Thoracic aorta (tissue), 2 donors: ENCODE measurements at places on chromosomes 12 and 14.

DNA sequence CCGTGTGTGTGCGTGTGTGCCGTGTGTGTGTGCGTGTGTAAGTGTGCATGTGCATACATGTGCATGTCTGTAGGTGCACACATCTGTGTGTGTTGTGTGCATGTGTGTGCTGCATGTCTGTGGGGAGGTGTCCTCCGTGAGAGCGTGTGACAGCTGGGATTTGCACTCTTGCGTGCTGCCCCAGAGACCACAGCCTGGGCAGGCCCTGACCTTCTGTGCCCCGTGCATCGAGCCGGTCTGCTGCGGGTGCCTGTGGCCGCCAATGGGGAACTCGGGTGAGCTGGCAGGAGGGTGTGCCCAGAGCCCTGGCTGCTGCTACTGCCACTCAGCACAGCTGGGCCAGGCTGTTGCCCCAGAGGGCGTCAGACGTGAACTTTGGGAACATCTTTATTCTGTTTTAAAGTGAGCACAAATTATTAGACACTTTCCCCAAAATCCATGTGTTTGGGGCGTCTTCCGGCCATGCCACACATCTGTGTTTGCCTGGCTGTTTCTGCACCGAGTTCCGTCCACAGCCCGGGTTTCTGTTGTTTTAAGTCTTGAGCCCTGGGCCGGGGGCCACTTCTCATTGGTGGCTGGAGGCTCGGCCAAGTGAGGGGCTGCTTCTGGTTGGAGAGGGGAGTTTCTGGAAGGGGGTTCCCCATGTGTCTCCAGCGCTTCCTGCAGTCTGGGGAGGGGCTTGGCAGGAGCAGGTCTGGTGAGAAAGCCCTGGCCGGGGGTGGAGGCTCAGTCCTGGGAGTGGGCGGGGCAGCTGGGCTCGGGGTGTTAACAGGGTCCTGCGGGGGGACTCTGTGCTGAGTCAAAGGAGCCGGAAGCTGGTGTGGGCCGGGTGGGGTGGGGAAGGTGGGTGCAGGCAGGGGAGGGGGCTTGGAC is 7.6 kb downstream of the CEP170B start:
- no peak for DNase-seq

DNA sequence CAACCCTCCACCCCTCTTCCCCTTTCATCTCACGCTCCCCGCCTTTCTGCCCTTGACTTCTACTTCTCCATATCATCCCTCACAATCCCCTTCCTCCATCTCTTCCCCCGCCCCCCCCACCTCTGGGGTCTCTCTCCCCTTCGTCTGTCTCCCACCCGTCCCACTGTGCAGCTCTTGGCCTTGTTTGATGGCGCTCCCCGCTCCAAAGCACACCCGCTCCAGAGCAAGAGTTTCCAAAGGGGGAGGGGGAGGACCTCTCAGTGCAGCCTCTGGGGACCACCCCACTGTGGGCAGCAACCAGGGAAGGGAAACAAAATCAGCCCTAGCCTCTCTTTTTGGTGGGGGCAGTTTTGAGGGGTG is 774 bp downstream of the CHGA start:
- DNase-seq: no peak

- DNase-seq: no peak
Measured at GRCh38 chr14:98069712-98070171, 1202.3 kb downstream of the BCL11B start.

- no peak for DNase-seq
Measured at GRCh38 chr12:107661830-107662229, 23.8 kb upstream of the PWP1 start.

DNA sequence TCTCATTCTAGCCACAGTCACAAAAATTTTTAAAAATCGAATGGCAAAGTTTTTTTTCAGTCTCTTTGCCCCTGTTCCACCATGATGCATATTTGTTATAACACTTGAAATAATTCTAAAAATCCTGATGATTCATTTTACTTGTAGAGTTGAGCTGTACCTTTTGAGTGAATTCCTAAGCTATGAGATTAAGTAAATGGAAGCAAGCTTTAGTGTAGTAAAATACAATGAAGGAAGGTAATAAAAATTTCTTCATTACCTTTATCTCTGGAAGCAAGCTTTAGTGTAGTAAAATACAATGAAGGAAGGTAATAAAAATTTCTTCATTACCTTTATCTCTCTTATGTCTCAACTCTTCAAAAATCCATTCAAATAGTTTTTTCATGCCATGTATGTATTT is 46.1 kb downstream of the TMTC3 start:
- DNase-seq: no peak

GRCh38 chr14:103085106-103086091 is 1.4 kb downstream of the LBHD2 start:
- no peak for DNase-seq

DNA sequence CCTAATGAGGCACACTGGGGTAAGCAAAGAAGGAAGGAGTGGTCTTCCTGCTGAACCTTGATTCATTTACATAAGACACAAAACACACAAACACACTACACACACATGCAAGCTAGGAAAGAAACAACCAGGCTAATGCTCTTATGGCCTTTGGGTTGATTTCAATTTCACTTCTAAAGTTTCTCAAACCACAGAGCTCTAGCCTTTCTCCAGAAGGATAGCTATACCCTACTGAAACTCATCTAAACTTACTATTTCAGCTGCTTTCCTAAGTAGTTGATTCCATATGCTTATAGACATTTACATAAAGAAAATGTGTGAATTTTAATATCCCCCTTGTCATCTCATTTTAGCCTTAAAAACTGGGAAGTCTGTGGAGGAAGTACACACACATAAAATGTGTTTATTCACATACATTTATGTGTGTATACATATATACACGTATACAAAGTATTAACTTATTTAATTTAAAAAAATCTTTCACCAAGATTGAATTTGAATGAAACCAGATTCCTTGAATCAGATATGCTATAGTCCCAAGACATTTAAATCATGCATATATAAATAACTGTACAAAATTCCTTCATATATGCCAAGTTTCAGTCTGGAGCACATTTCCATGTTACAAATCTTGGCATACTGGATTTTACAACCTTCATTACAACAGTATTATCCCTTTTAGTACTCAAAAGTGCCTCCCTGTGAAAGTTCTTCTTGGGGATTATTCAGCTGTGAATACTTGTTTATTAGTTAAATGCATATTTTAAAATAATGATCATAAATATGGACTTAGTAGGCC is 231.8 kb upstream of the NPAS3 start:
- DNase-seq: no peak

DNA sequence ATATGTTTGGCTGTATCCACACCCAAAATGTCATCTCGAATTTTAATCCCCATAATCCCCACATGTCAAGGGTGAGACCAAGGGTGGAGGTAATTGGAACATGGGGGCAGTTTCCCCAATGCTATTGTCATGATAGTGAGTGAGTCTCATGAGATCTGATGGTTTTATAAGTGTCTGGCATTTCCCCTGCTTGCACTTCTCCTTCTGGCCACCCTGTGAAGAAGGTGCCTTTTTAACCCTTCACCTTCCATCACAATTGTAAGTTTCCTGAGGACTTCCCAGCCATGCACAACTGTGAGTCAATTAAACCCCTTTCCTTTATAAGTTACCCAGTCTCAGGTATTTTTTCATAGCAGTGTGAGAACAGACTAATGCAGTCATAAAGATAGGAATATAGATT is 216.7 kb upstream of the SSTR1 start:
- DNase-seq: no peak

- DNase-seq: no peak
Measured at GRCh38 chr12:107449891-107450290, 235.7 kb upstream of the PWP1 start.

- no peak for DNase-seq
Measured at GRCh38 chr12:105451211-105451610, 120.7 kb downstream of the C12orf75 start.

- no peak for DNase-seq
Measured at GRCh38 chr14:102819747-102820330, 42.6 kb downstream of the TRAF3 start.

DNA sequence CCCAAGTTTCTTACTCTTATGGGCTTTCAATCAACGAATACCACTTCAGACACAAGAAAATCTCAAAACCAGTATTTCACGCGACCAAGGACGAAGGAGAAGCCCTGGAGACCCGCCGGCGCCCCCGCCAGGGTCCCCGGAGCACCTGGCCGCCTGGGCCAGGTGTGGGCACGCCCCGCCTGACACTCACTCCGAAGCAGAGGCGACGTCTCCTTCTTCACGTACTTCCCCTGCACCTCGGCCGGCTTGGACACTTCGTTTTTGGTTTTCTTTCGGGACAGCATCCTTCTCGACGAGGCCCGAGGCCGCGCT is 466 bp downstream of the SAV1 start:
- DNase-seq: no peak
